Fibroblast of lung (primary cell): ENCODE measurements at places on chromosomes 12 and 14. TPM values are rescaled to one million over a fixed set of nuclear protein-coding genes. Genes with fewer than 3 reads are reported as not detected.

DNA sequence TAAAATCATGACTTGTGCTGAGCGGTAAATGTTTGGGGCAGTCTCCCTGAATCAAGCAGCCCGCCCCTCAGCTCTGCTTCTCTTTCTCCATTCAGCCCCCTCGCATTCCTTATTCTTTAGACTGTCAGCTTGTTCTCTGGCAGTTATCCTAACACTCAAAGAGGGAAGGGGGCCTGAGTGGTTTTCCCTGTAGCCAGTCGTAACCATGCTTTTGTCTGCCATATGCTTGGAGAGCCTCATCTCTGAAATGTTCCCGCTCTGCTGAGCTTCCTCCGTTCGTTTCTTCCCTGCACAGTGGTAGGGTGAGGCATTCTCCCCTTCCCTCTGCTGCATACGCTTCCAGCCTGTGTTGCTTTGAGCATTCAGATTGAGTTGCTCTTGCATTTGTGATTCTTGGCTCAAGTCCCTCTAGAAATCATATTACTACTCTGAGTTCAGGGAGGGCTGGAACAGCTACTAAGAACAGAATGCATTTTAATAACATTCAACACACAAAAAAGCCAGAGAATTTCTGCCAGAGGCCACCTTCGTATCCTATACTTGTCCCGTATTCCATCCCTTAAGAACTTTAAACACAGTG, 119.7 kb downstream of the FBXL14 start:
- peak; percentile 98 for DNase-seq

DNA sequence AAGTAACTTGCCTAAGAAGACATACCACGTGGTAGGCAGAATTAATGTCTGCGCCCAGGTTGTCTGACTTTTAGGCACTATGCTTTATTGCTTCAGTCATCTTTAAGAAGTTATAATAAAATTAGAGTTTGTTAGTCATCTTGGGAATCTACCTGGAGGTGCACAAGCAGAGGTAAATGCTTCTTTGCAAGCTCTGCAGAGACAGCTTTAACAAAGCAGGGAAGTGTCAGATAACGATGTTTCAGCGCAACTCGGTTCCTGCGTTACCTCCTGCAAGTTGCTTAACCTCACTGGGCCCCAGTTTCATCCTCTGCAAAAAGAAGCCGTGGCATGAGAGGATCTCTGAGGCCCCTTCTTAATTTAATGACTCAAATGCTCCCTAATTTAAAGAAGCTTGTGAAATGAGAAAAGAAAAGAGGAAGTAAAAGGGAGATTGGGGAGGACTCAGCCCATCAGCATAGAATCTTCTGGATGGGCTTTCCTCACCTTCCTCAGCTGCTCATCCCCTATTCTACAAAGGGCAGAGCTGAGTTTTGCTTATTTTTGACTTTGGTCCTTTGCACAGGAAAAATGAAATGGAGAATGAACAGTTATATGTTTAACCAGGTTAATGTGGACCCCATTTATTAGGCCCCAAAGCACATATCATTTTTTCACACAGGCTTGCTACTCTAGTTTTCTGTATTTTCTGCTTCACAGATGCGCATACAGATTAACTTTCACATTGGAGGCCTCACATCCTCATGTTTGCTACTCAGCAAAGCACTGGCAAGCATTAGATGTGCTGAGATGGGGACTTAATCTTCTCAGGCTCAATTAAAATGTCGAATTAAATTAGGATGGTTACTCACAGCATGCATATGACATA, 5.1 kb downstream of the ARHGDIB start:
- DNase-seq, result no peak

DNA sequence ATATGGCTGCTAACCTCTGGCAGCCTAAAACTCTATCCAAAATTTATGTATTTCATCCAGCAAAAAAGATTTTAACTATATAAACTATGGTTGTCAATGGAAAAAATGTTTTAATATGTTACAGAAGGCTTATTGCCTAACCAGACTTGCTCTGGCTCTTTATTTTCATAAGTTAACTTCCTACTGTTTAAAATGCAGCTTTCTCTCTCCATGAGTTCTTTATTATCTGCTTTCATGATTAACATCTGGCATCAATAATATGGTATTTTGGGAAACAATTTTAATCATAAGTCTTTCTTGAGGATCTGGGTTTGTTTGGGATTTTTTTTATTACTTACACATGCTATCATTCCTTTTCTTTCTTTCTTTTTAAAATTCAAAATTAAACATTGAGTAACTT, 20.5 kb downstream of the KERA start:
- DNase-seq, result peak; percentile 40

- DNase-seq, result no peak
Measured at GRCh38 chr12:110020956-110021355, 21.7 kb downstream of the ANKRD13A start.

DNA sequence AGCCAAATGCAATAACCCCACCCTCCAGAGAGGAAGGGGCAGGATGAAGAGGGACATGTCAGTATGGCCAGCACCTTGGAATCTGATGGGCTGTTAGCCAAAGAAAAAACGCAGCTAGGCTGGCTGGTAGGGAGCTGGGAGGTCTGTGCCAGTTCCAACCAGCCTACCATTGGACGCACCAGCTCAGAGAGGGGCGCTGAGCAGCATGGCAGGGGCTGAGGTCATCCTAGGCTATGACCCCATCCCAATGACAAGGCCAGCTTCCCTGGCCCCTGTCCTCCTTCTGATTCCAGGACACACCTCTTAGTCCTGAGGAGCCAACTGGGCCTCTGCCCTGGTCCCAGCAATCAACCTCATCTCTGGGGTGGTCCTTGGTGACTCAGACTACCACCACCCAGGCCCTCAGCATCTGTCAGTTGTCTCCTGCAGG, 12.2 kb downstream of the ACTN1 start:
- peak; percentile 58 for DNase-seq

TAS2R7 gene
- total RNA-seq, result not detected in 2 replicates
